Upper lobe of left lung (tissue), 6 donors: ENCODE measurements at places on chromosomes 4 and X. TPM values are rescaled to one million over a fixed set of nuclear protein-coding genes. Genes with fewer than 3 reads are reported as not detected.

The MRFAP1L1 gene
- 71.3 TPM for total RNA-seq

The DLG3 gene
- total RNA-seq = 17.4 TPM

The EDA2R gene
- total RNA-seq = 0.30 TPM

The NUDT11 gene
- total RNA-seq = 0.37 TPM

The CACNA1F gene
- 2.1 TPM for total RNA-seq

The CCSER1 gene
- total RNA-seq = 26.1 TPM

The TMPRSS11A gene
- total RNA-seq = not detected

The MAB21L2 gene
- total RNA-seq = not detected

The MAGEB10 gene
- not detected for total RNA-seq

The NEXMIF gene
- total RNA-seq = 1.2 TPM

The SMR3B gene
- total RNA-seq = not detected

The CXorf65 gene
- 3.3 TPM for total RNA-seq

The HAND2 gene
- 0.44 TPM for total RNA-seq

The YIPF6 gene
- 24.5 TPM for total RNA-seq
